NCI-H146 (cell line): ENCODE measurements at places on chromosomes 11 and 22.
A peak's percentile ranks its signal among the peaks of the same experiment; 100 is the strongest.

DNA sequence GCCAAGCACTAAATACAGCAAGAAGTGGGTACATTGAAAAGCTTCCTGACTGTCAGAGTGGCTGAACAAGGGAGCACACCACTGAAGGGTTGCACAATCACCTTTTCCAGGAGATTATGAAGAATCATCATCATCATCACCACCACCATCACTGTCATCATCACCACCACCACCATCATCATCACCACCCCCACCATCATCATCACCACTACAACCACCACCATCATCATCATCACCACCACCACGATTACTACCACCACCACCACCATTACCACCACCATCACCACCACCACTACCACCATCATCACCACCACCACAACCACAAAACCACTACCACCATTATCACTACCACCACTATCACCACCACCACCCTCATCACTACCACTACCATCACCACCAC, 147.9 kb upstream of the TBCEL start:
- no peak for DNase-seq

DNA sequence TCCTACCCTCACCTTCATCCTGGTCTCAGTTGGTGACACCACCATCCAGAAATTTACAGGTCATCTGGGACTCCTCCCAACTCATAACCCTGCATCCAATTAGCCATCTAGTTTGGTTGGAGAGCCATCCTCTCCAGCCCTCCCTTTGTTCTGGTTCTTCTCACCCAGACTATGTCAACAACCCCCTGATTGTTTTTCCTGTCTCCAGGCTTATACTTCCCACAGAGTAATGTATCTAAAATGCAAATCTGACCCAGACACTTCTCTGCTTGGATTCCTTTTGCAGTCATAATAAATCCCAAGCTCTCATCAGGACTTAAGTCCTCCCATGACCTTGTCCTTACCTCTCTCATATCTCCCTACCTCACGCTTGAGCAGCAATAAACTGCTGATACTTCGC, 3.0 kb downstream of the TTC12 start:
- DNase-seq = peak; percentile 49

DNA sequence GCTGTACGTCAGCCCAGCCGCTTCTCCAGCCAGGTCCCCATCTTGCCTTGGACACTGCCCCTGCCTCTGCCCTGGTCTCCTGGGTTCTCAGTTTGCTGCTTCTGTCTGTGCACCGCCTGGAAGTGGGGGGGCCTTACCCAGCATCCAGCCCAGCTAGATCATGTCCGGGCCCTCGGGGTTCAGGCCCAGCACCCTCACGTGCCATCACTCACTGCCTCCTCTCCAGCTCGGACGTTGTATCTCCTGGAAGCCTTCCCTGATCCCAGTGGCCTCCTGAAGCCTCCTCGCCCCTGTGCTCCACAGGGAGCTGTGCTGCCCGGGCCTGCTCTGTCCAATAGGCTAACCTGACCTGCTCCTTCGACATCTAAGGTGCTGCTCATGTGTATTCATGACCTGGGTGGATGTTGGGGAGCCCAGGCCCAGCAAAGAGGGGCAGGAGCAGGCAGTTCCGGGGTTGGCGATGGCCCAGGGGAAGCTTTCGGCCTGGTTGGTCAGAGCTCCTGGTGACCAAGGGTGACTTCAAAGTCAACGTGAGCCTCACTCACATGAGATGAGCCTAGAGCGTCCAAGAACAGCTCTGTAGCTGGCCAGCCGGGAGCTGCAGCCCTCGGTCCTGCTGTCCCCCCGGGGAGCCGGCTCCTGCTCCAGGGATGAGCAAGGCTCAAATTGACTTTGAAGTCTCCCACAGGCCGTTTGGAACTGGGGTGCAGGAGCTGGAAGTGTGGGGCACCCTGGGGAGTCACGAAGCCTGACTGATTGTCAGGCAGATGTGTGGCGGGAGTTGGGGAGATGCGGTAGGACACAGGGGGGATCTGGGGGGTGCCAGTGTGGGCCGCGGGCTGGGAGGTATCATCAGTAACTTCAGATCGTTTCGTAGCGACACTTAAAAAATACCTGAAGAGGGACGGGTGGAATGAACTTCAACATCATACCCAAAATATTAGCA, 5.2 kb upstream of the ASCL2 start:
- no peak for DNase-seq

DNA sequence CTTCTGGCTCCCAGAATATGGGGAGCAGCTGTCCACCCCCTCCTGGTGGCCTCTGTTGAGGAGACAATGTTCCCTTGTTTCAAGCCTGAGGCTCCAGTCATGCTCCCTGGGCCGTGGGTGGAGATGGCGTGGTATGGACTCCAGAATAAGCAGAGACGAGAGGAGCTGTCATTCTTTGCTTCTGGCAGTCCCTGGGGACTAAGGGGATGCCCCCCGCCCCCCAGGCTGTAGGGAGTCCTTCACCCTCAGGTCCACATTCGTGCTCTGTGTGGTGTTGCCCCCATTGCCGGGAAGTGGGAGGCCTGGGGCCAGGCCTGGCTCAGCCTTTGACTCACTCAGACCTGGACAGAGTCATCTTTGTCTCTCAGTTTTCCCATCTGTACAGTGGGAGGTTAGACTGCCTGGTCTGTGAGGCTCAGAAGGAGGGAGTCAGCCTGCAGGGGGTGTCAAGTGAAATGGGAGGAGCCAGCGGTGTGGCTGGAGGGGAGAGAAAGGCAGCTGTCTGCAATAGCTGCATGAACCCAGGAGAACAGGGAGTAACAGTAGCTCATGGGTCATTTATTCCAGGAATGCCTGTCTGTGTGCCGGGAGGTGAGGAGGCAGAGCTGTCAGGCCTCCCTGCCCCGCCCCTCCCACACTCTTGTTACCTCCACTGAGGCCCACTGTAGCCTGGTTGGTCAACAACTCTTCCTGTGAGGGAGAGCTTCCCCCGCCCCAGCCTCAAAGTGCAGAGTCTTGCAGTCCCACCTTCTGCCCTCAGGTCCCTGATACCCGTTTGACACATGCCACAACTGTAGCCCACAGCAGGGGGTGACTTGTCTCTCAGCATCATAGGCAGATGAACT, 6.3 kb downstream of the ARHGEF17 start:
- no peak for DNase-seq
